Activated CD4-positive, alpha-beta T cell treated with anti-CD3 and anti-CD28 coated beads, Interleukin-2, amount 10 ng/mL, durations not matched to agents 7 days and 5 days (primary cell): ENCODE measurements at places on chromosomes 6 and 20. TPM values are rescaled to one million over a fixed set of nuclear protein-coding genes. Genes with fewer than 3 reads are reported as not detected.

Gene OPN5
- total RNA-seq: not detected

Gene OTOR
- total RNA-seq: not detected

GRCh38 chr6:69044534-69044933 is 409.5 kb downstream of the ADGRB3 start:
- DNase-seq: no peak
- no peak overlapping the region for H3K4me3 ChIP-seq
- H3K4me1 ChIP-seq: no peaks in the 10 kb centered on the region
- no peaks in the 10 kb centered on the region for H3K27me3 ChIP-seq

GRCh38 chr6:137395316-137395715 is 98.9 kb downstream of the OLIG3 start:
- no peak overlapping the region for H3K27ac ChIP-seq
- no peaks in the 10 kb centered on the region for H3K27me3 ChIP-seq
- peaks cover 11% of the 10 kb centered on the region for H3K36me3 ChIP-seq
- no peak for DNase-seq

Gene SLC22A7
- not detected for total RNA-seq
